Activated effector memory CD4-positive, alpha-beta T cell treated with anti-CD3 and anti-CD28 coated beads, Interleukin-2, amount 50 U/mL, for 16 hours (primary cell): ENCODE measurements at places on chromosomes 4 and X.

DNA sequence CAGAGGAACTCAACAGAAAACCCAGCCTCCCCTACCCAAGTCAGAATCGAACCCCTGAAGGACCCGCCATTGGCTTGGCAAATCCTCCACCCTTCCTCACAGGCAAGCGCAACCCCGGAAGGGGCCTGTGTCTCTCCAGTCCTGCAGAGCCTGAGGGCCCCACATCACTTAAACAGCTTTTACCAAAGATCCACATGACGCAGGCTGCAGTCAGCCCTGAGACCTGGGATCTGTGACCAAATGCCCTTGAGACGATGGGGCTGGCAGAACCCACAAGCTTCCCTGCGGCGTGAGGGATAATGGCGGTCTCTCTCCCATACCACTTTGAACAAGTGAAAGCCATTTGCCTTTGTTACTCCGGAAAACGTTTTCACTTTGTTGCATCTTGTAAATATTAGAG is 54.9 kb downstream of the ACOX3 start:
- DNase-seq = no peak

DNA sequence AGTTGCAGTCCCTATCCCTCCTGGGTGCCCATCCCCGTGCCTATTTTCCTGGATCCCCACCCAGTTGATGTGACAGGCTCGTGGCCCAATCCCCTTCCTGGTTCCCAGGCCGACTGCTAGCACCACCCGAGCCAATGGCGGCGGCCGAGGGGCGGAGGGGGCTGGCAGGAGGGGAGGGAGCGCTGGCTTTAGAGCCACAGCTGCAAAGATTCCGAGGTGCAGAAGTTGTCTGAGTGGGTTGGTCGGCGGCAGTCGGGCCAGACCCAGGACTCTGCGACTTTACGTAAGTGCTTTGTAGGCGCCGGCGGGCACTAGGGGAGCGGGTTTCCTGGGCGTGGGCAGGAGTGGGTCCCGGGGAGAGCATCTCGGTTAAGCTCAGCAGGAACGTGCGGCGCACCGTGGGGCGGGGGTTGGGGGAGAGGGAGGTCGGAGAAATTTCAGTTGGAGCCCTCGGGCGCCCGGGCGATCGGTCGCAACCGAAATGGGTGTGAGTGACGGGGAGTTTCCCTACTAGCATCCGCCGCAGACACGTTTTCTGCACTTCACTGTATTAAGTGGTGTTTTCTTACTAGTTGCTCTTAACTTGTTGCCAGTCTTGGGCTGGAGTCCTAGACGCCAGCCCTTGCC is at the start of gene PLS3:
PLS3 (plus strand) TSS at position 197 of the 627 bp plus-strand sequence. CDS start 49,077 bp downstream, outside the sequence.
- no peak for DNase-seq

DNA sequence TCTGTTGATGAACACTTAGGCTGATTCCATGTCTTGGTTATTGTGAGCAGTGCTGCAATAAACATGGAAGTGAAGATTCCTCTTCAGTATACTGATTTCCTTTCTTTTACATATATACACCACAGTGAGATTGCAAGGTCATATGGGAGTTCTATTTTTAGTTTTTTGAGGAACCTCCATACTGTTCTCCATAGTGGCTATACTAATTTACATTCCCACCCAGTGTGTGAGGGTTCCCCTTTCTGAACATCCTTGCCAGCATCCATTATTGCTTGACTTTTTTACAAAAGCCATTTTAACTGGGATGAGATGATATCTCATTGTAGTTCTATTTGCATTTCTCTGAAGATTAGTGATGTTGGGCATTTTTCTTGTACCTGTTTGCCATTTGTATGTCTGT is 80.5 kb upstream of the GALNT7 start:
- no peak for DNase-seq

GRCh38 chr4:74499986-74500781 is 55.2 kb downstream of the AREG start:
- DNase-seq = no peak

DNA sequence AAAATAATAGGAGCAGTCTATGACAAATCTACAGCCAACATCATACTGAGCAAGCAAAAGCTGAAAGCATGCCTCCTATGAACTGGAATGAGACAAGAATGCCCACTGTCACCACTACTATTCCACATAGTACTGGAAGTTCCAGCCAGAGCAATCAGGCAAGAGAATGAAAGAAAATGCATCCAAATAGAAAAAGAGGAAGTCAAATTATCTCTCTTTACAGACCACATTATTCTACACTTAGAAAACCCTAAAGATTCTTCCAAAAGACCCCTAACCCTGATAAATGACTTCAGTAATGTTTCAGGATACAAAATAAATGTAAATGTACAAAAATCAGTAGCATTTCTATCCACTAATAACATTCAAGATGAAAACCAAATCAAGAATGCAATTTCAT is 249.0 kb downstream of the STK32B start:
- no peak for DNase-seq
